RWPE2 (cell line): ENCODE measurements at places on chromosomes 6 and 20.

GRCh38 chr6:150078788-150079187, 9.9 kb upstream of the ULBP3 start:
- DNase-seq, result no peak

DNA sequence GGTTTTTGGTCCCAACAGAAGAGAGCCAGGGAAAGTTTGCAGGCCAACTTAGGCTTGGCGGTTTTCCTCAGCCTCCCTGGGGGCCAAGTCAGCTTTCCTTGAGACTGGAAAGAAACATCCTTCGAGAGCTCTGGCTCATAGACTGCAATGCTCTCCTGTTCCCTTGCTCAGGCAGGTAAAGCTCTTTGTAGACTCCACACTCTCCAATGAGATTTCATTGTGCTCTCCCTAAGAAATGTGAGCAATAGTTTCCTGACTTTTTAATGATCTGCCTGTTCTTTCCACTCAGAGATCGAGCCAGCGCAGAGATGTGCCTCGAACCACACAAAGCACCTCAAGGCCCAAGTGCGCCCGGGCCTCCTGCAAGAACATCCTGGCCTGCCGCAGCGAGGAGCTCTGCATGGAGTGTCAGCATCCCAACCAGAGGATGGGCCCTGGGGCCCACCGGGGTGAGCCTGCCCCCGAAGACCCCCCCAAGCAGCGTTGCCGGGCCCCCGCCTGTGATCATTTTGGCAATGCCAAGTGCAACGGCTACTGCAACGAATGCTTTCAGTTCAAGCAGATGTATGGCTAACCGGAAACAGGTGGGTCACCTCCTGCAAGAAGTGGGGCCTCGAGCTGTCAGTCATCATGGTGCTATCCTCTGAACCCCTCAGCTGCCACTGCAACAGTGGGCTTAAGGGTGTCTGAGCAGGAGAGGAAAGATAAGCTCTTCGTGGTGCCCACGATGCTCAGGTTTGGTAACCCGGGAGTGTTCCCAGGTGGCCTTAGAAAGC, 13.9 kb downstream of the TNFAIP3 start:
- no peak for DNase-seq

GRCh38 chr6:52331793-52332457, 30.0 kb upstream of the PAQR8 start:
- no peak for DNase-seq

- DNase-seq, result peak; percentile 76
These were observed 203.1 kb downstream of the C6orf118 start for GRCh38 chr6:165106261-165106660.

DNA sequence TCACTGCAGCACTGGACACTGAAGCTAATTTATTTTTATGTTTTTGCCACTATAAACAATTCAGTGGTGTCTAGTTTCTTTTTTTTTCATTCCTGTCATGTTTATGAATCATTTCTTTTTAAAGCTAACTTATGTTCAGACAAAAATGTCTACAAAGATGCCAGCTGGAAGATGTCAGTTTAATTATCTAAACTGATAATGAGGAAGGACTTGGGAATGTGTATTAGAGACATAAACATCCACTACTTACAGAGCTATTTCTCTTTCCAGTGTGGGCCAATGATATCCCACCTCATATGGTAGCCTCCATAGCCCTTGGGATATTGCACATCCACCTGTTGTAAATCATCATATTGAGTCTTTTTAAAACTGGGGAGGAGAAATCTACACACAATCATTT, 132.1 kb upstream of the FAM184A start:
- DNase-seq, result no peak

DNA sequence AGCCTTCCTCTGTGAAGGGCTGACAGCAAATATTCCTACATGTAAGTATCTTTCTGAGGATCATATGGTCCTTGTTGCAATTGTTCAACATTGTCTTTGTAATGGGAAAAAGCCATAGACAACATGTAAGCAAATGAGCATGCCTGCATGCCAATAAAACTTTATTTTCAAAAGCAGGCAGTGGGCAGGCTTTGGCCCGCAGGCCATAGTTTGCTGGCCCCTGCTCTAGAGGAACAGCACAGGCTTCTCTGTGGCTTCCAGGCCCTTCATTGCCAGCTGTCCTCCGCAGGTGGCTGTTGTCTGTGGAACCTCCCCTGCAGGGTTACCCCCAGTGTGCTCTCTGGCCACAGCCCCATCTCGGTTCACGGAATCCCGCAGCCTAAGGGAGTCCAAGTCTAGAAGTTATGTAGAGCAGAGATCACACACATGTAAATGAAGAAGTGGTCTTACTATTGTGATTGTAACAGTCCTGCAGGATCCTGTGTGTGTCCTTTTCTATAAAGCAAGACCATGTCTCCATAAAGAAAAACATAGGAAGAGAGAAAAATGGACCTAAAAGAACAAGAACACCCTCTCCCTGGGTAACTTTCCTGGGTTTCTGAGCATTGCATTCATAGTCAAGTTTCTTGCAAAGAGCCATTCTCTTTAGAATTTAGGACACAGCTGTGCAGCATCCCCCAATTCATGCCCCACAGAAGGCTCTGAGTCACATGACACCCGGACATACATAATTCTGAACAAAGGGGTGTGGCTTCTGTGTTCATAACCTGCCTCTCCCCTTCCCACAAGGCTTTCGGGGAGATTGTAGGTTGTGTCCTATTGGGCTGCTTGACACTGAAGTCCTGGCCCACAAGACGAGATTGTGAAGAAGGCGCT, 10.0 kb downstream of the UNC93A start:
- DNase-seq, result no peak

DNA sequence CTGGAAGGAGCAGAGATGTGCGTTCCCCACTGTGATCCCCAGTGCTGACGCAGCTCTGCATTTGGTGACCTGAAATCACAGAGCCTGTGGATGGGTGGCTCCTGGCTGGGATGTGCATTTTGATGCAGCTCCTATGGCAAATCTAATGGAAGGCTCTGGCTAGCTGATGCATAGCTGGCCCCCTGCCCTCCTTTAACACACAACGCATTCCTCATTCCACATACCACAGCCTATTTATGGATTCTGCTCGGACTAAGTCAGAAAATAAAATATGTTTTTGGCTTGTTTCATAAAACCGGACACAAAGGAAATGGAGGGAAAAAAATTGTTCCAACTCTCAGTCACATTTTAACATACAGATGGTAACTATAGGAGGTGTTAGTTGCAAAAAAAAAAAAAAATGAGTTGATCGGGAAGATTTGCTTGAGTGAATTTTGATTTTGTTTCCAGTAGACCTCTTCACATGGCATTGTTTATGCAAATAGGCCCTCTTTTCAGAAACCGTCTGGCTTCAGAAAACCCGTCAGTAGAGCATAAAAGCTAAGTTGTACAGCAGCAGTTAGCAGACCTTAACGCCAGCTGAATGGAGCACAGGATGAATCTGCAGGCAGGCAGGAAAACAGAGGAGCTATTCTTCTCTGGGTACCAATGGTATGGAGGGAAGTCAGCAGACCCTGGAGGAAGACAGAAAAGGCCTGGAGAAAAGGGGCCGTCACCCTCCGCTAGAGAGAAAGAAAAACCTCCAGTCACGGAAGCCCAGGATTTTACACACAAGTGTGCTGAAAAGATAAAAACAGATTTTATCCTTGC, 215.4 kb downstream of the HDGFL1 start:
- DNase-seq, result no peak

GRCh38 chr6:98782772-98783171, 51.6 kb upstream of the POU3F2 start:
- no peak for DNase-seq

- no peak for DNase-seq
These were observed 69.7 kb downstream of the DTD1 start for GRCh38 chr20:18657575-18657974.
